ENCODE measurements at places on chromosomes 5 and 9.

GRCh38 chr5:67160985-67161384 lies 35.6 kb downstream of the CD180 start:
- no peak for DNase-seq

DNA sequence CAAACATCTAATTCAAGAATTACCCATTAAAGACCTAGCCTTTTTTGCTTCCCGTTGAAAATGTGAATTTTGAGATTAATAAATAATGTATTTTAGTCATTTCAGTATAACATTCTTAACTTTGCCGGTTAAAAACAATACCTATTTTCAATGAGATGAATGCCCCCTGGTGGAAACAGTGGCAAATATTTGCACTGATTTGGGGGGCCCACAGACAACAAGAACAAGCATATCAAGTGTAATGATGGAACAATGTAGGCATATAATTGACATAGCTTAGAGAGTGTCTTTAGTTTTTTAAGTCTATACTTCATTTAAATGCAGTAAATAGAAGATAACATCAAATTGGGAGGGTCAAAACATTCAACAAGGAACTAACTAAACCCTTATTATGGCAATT lies 111.9 kb downstream of the NTRK2 start:
- no peak for DNase-seq

- no peak for DNase-seq
These were observed 28.1 kb downstream of the CCDC187 start for GRCh38 chr9:136275655-136276429.

DNA sequence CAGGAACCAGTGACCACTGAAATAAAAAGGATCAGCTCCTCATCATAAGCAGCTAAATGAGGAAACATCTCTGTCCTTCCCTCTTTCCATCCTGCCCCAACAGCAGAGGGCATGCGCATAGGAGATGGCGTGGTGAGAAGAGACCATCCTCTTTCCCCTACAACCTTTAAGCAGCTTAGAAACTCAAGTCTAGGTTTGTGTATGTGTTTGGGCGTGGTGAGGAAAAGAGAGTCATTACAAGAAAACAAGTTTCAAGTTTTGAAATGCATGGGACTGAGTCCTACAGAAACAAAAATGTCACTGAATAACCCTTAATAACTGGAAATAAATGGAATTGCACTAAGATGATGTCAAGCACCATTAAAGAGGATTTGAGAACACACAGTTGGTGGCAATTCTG lies 96.4 kb upstream of the IL12B start:
- DNase-seq = no peak

DNA sequence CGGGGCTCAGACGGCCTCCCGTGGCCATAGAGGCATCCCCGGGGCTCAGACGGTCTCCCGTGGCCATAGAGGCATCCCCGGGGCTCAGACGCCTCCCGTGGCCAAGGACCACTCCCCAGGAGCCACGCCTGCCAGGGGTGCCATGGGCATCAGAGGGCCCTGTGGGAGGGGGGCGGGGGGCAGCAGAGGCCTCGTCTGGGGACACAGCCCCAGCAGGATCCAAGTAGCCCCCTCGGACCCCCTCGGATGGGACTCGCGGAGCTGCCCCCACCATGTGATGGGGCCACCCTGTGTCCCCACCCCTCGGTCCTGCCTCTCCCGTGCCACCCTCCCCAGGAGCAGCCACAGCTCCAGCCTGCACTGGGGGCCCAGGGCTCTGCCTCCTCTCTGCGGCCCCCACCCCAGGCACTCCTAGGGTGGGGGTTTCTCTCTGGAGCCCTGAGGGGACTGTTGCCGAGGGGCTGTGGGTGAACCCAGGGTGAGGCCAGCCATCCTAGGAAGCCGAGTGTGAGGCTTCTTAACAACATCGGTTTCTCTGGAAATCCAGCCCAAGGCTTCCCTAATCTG lies 2.5 kb downstream of the ENTPD8 start:
- no peak for DNase-seq

- DNase-seq = no peak
These were observed 29.9 kb downstream of the SPACA9 start for GRCh38 chr9:132908635-132909034.

DNA sequence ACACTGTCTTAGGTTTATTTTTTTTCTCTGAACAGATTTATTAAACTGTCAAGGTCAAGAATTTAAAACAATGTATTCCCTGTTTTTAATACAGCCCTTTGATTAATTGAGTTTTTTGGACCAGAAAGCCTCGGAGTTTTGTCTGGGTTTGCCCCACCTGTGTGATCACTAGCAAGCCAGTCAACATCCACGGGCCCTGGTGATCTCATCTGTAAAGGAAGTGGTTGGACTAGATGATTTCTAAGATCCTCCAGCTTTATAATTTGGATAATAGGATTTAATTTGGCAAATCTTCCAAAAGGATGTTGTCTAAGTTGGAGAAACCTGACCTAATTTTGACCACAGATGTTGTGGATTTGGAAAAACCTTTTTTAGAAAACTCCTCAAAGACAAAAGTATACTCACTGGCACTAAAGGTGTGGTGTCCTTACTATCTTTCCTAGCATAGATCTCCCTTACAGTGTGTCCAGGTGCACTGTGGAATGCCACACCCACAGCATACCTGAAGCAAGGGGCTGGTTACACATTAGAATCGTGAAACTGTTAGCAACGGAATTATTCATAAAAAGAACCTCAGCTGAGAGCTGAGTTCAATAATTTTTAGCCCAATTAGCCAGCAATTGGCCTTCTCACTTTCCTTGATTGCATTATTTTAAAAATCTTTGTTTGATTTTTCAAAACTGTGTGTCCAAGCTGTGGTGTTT lies 195.6 kb upstream of the ELL2 start:
- DNase-seq = no peak

DNA sequence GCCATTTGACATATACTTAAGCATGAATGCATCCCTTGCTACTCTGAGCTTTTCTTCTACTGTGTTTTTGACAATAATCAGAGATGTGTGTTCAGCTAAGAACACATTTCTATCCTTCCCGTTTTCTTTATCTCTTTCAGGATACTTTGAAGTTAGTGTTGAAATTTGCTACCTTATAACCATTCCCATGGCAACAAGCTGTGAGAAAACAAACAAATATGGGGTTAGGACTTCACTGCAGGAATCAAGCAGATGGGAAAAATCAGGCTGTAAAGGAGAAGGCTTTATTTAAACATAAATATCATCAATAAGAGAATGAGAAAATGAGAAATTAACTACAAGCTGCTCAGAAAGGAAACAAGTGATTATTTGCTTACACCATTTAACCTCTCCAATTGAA lies 35.2 kb downstream of the ZCCHC9 start:
- DNase-seq = no peak

DNA sequence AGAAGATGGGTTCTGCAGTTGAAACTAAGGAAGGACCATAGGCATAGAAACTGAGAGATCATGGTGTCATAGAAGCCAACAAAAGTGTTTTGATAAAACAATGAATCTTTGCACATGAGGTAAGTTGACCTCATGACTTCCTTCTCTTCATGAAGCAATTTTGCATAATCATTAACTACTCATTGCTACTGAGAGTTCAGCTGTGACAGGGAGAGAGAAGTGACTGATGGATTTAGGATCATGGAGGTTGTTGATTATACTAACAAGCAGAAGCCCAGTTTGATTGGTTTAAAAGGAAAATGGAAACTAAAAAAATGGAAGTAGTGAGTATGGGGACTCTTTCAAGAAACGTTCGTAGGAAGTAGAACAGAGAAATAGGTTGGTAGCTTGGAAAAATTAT lies 51.2 kb downstream of the PARP8 start:
- DNase-seq = no peak

DNA sequence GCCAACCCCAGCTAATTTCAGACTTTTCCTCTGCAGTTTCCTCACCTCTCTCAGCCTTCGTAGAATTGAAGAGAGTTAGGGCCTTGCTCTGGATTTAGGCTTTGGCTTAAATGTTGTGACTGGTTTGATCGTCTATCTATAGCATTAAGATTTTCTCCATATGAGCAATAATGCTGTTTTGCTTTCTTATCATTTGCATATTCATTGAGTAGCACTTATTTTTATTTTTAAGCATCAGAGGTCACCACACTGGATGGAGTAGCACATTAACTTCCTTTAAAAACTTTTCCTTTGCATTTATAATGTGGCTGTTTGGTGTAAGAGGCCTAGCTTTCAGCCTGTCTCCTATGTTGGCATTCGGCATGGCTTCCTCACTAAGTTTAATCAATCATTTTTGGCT lies 12.6 kb upstream of the PCBD2 start:
- DNase-seq = no peak

DNA sequence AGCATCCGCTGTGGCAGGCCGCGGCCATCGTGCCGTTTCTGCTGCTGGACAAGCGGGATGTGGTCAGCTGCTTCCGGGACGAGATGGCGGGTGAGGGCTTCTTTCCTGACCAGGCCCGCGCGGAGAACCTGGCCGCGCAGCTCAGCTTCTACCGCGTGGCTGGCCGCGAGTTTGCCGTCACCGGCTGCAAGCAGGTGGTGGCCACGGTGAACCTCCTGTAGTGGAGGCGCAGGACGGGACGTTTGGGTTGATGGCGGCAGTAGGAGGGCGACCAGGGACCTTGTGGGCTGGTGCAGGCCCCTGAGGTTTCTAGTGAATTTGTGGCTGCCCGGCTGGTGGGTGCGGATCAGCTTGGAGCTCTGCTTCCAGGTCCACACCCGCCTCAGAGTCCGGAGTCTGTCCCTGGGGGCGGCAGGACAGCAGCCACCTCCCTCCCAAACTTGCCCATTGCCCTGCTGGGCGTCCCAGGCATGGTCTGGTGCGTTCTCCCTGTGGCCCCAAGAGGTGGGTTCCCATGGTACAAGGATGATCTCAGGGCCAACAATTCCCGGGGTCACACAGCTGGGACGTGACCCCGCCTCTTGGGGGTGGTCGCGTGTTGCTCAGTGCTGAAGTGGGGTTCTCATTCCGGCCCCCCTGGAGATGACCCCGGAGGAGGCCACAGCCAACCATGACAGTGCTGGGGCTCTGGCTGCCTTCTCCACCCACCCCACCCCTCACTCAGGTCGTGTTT lies 2.4 kb downstream of the TOR4A start:
- DNase-seq = no peak

- DNase-seq = no peak
These were observed 36.3 kb upstream of the BASP1 start for GRCh38 chr5:17180864-17181723.

- DNase-seq = no peak
These were observed 6.6 kb downstream of the TJP2 start for GRCh38 chr9:69180670-69181069.

DNA sequence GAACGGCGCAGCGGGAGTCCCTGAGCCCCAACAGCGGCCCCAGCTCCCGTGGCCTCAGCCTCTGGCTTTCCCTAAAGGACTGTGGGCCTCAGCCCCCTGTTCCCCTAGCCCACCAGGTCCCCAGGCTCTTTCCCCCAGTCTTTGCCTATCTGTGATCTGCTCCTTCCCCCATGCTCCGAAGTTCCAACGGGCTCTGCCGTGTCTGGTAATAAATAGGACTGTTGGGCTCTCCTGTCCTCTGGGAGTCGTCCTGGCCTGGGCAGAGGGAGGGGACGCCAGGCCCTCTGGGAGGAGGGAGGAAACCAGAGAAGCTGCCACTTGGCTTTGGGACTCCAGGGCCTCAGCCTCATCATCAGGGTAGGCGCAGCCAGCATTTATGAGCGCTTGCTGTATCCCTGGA lies 28.1 kb downstream of the ADGRD2 start:
- DNase-seq = no peak

GRCh38 chr9:98415782-98416181 lies 160.3 kb upstream of the TBC1D2 start:
- no peak for DNase-seq

- no peak for DNase-seq
These were observed 423.0 kb upstream of the BRINP1 start for GRCh38 chr9:119792242-119792641.

- DNase-seq = no peak
These were observed 339.4 kb downstream of the MTRR start for GRCh38 chr5:8208307-8208706.

GRCh38 chr9:35778496-35778895 lies 12.9 kb upstream of the NPR2 start:
- no peak for DNase-seq

- no peak for DNase-seq
These were observed 115.8 kb downstream of the NUDT12 start for GRCh38 chr5:103446813-103447212.

DNA sequence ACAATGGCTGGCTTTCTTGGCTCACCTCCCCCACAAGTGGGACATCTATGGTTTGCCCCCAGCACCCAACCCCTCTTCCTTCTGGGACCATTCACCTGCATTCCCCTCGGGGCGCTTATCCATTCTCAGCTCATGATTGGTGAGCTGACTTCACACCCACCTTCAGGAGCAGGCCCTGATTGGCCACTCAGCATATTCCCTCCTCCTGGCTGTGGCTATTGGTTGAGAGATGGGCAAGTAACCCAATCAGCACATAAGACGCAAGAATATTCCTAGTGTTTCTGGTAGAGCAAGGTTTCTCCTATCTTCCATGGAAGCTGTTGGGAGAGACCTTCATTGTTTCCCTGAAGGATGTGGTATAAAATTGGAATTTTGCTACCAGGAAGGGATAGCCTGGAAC lies 22.7 kb upstream of the UNC5A start:
- DNase-seq = no peak

- no peak for DNase-seq
These were observed 62.1 kb downstream of the PDE4D start for GRCh38 chr5:59831326-59832010.

DNA sequence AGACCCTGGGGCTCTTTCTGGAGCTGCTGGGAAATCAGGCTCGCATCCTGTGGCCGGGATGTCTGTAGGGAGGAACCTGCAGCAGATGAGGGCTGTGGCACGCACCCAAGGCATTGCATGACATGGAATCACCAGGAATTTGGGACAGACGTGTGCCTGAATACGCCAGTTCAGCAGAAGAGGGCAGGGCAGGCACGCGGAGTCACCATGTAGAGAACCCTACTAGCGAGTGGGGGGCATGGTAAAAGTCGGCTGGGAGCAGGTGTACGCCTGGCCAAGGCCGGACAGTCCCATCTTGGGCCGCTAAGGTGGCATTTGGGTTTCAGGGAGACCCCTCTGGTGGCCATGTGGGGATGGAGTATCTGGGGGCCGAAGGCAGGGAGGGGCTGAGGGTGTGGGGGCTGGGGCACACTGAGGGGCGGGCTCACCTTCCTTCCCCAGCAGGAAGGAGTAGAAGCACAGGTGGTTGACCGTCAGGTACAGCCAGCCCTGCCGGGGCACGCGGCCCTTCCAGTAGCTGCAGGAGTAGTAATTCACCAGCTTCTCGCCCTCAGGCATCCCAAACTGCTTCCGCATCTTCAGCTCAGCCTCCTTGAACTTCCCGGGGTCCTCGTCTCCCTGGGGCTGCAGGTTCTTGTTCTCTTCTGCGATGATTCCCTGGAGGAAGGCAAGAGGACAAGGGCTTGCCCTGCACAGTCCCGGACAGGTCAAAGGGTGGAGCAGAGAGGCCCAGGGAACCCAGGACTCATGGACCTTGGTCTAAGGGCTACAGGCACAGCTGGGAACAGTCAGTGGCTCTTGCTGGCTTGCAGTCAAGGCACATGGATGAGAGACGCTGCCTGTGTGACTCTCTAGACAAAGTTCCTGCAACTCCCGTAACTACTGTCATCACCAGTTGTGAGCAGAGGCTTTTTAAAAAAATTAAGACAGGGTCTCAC lies 13.5 kb downstream of the TBC1D9B start:
- DNase-seq = no peak

- no peak for DNase-seq
These were observed 81.8 kb upstream of the NEURL1B start for GRCh38 chr5:172559004-172559932.

- no peak for DNase-seq
These were observed 24.0 kb downstream of the VLDLR start for GRCh38 chr9:2645569-2645968.

- DNase-seq = no peak
These were observed 260.2 kb downstream of the ARHGAP26 start for GRCh38 chr5:143030349-143030748.

GRCh38 chr5:88745093-88745696 lies 137.8 kb downstream of the MEF2C start:
- no peak for DNase-seq
